AG09309 (cell line): ENCODE measurements at places on chromosomes 7 and 10.
A peak's percentile ranks its signal among the peaks of the same experiment; 100 is the strongest.

DNA sequence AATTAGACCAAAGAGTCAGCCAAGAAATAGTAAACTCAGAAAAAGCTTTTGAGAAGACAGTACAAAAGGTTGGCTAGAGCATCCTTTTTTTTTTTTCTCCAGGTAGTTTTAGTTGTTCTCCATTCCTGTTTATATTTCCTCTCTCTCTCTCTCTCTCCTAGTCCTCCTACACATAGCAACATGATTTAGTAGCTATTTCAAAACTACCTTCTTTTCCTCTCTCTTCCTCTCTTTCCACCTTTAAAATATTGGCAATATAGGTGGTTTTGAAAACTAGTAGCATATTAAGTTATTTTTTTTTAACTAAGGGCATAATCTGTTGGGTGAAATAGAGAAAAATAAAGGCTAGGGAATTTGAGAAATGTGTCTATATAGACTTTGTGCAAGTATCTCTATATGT lies 5.0 kb downstream of the SKIDA1 start:
- no peak for DNase-seq

DNA sequence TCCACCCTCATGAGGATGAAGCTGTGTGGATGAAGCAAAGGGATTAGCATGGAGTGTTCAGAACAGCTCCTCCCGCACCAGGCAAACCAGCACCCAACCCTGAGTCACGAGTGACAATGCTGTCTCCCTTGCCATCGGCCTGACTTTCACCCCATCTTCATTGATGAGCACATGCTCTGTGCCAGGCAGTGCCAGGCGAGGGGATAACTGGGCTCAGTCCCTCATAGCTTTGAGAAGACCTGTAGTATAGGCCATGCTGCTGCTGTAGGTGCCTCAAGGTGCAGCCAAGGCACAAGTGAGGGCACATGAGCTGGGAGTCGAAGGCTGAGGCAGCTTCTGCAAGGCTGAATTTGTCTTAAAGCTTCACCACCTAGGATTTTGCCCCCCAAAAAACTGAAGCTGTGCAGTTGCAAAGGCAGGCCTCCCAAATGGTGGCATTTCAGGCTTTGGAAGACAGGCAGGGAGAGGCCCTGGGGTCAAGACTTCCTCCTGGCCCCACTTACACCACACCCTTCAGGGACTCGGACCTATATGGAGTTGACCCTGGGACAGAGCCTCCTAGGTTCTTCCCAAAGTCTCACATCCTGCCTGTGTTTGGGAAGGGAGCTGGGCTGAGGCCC lies 54.2 kb upstream of the GDF10 start:
- DNase-seq, result no peak

GRCh38 chr10:88115968-88116367 lies 252.5 kb downstream of the PTEN start:
- DNase-seq, result peak; percentile 43

- DNase-seq, result no peak
Measured at GRCh38 chr10:132142396-132143161, 44.2 kb upstream of the DPYSL4 start.

- no peak for DNase-seq
Measured at GRCh38 chr7:8724080-8724718, 290.8 kb downstream of the NXPH1 start.

- no peak for DNase-seq
Measured at GRCh38 chr10:117860135-117860534, 186.6 kb downstream of the RAB11FIP2 start.

DNA sequence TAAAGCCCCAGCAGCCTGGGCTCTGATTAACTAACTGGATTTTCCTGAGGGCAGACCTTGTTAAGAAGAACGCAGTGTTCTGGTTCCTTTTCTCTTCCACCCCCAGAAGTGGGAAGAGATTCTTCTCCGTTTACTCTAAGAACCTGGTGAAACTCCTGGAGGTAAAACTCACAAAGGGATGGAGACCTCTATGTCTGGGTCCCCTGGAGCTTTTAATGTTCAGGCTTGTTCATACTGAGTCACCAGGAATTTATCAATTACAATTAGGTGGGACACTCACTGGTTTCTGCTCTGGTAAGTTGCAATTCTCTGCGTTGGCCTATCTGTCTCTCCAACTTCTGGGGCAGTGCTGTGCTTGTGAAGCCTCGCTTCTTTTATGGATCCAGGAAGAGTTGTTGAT lies 73.3 kb upstream of the CACNB2 start:
- no peak for DNase-seq

DNA sequence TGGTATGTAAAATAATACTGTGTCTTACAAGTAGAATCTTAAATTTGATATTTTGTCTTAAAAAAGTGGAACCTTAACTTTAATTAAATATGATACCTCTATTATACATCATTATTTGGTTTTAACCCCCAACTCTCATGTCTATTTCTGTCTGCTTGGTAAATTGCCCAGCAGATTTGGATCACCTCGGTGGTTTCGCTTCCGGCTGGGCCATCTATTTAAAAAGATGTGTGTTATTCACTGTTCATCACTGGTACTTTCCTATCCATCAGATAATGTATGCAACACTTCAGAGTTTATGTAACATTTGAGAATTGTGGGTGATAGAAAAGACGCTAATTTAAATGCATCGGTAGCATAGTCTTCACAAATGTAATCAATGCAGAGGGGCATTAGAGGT lies 119.7 kb downstream of the SND1 start:
- DNase-seq, result no peak

DNA sequence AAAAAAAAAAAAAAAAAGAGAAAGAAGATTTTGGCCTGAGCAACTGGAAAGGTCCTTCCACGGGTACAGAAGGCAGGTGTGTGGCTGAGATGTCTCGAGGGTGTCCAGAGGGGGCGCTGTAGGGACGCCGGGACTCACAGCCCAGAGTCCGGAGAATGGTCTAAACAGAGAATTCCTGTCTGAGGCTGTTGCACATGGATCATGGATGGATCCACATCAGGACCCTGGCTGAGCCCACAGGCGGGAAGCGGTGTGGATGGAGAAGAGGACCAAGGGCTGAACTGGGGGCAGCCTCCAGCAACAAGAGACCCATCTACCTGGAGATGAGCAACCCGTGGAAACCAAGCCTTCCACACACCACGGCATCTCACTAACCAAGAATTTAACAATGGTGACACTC lies 55.0 kb downstream of the PKD1L1 start:
- no peak for DNase-seq

- no peak for DNase-seq
Measured at GRCh38 chr7:50208378-50208982, 96.0 kb upstream of the IKZF1 start.

GRCh38 chr10:50497758-50498157 lies 126.0 kb downstream of the SGMS1 start:
- DNase-seq, result peak; percentile 13

- peak; percentile 34 for DNase-seq
Measured at GRCh38 chr10:102358712-102359382, 36.7 kb upstream of the NFKB2 start.

DNA sequence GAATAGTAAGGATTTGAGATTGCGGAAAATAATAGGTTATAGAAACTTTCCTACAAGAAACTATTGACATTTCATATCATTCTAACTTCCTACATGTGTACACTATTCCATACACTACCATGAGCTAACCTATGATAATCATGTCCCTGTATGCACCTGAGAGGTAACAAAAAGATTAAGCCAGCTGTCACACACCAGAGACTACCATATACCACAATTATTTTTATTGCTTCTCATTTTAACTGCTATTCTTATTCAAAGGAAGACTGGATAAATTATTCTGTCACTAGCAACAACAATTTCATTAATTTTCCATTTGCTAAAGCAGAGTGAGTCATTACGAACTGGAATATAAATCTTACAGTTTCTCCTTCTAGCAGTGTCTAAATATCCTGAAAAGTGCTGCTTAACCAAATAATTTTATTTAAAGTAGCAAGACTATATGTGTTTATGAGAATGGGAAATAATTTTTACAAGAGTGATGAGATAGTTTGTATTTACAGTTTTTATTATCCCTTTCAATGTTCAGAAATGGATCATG lies 235.6 kb upstream of the DKK1 start:
- DNase-seq, result no peak

DNA sequence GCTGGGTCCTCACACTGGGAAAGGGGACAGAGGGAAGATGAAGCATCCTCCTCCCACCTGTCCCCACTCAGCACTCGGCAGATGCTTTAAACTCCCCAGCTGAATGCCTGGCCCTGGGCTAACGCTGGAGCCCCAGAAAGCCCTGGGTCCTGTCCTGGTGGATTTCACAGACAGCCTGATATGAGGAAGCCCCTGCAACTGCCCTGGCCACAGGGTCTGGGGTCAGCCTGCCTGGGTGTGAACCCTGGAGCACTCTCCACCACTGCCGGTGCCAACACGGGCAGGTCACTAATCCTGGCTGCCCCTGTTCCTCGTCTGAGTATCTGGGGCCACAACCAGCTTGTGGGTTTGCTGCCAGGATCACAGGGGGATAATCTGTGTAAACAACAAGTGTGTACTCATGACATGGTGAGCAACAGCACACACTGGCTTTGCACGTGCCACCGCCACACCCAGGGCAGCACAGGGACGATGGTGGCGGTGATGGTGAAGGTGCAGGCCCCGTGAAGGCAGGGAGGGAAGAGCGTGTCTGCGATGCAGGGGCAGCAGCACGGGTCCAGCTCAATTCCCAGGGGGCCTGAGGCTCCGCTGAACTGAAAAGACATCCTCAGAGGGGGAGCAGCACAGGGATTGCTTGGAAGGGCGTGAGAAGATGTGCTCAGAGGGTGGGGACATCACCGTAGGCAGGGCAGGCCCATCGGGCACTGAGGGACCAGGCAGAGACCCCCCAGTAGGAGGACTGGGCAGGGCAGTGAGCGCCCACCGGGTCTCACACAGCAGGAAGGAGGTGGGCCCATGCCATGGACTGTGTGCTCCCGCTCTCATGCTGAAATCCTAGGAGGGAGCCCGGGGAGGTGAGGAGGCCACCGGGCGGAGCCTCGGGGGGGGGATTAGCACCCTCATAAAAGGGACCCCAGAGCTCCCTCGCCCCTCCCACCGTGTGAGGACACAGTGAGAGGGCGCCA lies 238.7 kb downstream of the MAD1L1 start:
- no peak for DNase-seq

- DNase-seq, result no peak
Measured at GRCh38 chr7:816751-817671, 15.3 kb upstream of the SUN1 start.

DNA sequence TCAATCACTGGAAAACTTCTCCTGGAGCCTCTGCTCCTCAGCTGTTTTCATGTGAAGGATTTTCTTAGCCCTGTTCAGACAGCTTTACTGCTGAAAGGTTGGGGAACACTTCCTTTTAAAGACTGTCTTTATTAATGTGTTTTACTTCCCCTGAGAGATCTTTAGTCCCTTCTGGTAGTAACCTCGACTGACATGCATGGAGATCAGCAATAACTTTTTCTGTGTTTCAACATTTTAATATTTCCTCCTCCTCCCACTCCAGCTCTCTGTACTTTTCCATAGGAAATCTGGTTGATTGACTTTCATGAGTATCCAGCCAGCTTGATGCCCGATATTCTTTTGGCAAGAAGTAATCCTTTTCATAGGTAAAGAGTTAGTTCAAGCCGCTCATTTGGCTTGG lies 62.7 kb upstream of the STRIP2 start:
- no peak for DNase-seq

- DNase-seq, result peak; percentile 96
Measured at GRCh38 chr7:99562832-99563231, 4.4 kb downstream of the ZNF655 start.

DNA sequence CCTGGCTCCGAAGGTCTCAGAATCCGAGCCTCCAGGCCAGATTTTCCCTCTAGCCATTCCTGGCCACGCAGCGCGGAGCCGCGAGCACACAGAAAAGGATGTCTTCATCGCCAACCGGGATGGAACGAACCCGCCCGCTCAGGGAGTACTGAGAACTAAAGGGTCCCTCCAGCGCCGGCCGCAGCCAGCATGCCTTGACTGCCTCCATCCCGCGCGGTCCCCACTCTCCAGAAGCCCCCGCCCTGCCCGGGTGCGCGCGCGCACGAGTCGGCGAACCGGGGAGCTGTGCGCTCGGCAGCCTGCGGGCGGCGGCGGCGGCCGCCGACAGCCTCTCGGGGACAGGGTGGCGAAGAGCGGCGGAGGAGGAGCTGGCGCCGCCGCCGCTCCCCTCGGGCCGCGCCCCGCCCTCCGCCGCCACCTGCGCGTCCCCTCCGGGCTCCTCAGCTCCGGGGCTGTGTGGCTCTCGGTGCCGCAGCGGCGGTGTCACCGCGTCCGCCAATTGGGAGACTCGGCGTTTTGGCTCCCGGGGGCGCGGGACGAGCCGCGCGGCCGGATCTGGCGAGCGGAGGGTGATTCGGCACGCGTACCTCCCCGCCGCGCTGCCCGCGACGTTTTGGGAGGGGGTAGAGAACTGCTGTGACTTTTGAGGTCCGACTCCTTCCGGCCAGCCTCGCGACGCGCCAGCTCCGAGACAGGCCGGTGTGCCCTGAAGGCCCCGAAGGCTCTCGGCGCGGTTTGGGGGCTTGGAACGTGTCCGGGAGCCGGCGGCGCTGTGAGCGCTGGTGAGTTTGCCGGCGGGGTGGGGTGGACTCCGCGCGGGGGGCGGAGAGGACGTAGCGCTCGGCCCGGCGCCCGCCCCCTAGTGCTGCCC lies 453 bp upstream of the GALNT17 start:
- no peak for DNase-seq

DNA sequence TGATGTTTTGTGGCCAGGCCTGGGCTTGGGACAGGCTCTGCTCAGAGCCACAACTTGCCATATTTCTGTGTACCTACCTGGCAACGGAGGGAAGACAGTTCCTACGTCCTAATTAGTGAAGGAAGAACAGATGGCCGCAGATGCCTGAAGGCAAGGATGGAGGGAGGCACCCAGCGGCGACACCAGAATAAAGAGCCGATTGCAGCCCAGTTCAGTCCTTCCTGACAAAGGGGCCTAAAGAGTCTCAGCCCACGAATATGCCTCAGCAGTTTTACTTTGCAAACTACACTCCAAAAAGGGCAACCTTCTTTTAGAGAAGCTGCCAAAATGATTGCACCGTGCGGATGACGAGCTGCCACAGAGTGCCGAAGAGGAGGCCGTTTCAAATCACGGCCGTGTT lies 585.8 kb downstream of the GLRX3 start:
- no peak for DNase-seq

DNA sequence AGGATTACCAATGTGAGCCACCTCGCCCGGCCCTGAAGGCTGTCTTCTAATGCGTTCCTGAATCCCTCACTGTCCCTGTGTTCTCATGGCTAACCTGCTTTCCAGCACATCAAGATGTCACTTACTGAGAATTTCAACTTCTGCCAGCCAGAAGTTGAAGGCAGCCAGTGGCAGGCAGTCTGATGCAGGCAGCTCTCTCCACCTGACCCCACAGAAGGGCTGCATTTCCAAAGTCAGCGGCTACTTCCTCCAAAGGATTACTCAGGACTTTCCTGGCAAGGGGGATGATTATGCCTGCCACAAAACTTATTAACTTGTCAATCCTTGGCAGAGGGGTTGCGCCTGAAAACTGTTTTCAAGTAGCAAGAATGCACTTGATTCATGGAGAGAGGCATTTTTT lies 1219.4 kb downstream of the TYW1 start:
- no peak for DNase-seq
